Endodermal cell (in vitro differentiated cells): ENCODE measurements at places on chromosomes 7 and 10.
A peak's percentile ranks its signal among the peaks of the same experiment; 100 is the strongest.

GRCh38 chr7:104552102-104552501 lies 223.7 kb downstream of the LHFPL3 start:
- peak; percentile 89 for DNase-seq

GRCh38 chr10:72461085-72461484 lies 106.4 kb upstream of the DNAJB12 start:
- no peak for DNase-seq

DNA sequence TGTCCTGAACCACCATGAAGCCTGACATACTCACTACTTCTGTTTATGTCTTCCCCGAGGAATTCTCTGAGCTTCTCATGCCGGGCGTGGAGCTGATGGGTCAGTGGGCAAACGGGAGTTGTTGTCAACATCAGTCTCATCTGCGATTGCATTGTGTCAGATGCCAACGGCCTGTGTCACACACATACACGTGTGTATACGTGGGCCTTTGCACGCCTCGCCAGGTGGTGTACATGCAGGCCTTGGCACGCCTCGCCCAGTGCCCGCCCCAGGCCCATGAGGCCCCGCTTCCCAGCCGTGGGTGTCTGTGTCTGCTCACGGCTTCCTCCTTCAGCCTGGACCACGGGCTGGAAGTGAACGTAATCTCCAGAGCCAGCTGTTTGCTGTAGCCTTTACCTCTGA lies 7.5 kb upstream of the CSGALNACT2 start:
- DNase-seq = peak; percentile 34

GRCh38 chr7:86645225-86645608 lies 1.5 kb downstream of the GRM3 start:
- peak; percentile 66 for DNase-seq

DNA sequence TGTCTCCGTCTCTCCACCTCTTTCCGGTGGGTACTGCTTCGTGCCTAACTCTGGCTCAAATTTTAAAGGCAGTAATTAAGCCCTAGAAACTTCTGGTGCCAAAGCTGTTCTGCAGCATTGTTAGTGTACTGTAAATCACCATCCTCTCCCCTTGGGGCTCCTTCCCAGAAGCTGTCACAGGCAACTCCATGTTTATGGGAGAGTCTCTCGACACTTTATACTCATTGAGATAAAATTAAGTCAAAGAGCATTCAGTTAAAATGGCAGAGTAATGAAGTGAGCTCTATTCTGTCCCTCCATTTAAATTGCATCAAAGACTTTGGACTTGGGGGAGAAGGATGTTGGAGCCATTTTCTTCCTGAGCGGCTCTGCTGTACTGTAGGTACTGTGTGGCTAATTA lies 274.8 kb downstream of the SFMBT2 start:
- no peak for DNase-seq

- no peak for DNase-seq
Measured at GRCh38 chr7:157827045-157827862, 490.4 kb downstream of the DNAJB6 start.

DNA sequence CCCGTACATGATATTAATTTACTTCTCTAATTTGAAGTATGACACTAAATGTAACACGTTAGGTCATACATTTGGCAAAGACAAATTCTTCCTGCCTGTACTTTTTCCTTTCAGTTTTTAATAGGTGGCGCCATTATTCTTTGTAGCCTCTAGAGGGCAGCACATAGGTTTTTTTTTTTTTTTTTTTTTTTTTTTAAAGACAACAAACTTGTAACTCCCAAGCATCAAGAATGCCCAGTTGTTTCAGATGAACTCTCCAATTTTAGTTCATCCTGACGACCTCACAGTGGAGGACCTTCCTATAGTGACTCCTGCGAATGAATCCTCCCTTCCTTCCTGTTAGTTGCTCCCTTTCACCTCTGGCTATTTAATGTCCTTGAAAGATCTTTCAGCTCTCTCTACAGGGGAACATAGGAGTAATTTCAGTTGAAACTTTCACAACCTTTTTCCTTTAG lies 139.3 kb upstream of the HDAC9 start:
- DNase-seq = peak; percentile 52

DNA sequence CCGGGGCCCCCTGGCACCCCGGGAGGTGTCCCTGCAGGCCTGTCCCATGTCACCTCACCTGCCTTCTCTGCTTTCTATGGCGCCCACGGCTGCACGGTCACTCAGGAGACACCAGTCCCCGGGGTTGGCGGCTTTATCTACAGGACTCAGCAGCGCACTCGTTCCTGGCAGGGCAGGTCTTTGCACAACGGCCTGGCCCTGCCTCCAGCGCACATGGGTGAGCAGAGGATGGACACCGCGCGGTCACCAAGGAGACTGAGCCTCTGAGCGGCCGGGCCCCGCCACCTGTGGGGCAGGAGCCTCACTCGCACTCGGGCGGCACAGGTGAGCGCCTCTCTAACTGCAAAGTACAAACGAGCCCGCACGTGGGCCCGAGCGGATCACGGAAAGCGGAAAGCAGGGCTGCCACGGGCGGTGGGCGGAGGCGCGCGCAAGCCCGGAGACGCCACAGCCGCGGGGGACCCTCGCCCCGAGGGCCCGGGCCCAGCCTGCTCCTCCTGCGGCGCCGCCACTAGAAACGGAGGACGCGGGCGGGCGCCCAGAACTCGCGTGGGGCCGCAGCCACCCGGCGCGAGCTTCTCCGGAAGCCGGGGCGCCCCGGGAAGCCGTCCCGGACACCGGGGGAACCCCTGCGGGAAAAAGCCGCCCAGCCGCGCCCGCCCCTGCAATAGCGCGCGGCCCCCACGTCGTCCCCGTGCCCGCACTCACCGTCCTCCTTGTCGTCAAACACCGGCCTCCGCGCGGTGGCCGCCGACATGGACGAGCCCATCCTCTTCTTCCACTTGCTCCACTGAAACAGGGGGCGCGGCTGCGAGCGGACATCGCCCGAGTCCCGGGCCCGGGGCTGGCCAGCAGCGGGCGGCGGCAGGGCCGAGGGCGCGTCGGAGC lies 642 bp downstream of the STK32C start:
- peak; percentile 79 for DNase-seq

- peak; percentile 89 for DNase-seq
Measured at GRCh38 chr10:35770817-35771355, 128.8 kb upstream of the FZD8 start.

DNA sequence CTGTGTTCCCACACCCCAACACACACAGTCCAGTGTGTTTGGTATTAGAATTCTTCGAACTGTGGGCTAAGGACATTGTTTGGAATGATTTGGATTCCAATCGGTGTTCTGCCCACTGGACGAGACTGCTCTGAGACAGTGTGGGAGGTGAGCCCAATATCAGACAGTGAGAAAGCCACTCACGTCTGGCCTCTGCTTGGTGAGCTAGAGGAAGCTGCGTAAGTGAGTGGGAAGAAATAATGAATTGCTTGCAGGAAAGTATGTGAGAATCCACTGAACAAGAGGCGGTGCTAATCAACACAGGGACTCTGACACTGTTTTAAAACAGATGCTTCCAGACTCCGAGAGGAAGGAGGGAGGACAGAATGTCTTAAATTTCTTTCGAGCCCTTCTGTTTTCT lies 675.0 kb upstream of the ANKRD30A start:
- no peak for DNase-seq

DNA sequence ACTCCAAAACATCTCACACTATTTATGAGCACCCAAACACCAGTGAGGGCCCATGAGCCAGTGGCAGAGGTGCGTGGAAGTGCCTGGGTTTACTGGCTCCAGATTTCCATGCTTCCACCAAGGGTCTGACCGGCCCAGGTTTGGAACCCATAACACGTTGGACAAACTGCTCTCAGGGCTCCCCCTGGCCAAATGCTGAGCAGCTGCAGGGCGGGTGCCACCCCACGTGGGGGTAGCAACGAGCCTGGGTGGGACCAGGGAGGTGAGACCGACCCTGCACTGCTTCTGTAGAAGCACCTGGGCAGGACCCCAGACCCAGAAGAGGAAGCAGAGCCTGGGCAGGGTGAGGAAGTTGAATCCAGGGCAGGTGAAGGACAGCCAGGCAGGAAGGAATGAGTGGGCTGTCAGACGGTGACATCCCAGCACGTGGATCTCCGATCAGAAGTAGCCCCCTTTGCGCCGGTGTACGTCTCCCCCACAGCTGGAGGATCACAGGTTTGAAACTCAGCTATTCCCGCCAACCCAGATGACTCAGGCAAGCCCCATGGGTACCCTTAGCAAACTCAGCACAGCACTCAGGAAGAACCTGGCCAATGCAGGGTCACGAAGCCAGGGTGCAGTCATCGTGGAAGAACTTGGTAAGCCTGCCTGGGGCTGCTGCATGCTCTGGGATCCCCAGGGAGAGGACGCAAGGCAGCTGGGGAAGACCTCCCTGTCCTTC lies 100.4 kb upstream of the DDC start:
- no peak for DNase-seq

DNA sequence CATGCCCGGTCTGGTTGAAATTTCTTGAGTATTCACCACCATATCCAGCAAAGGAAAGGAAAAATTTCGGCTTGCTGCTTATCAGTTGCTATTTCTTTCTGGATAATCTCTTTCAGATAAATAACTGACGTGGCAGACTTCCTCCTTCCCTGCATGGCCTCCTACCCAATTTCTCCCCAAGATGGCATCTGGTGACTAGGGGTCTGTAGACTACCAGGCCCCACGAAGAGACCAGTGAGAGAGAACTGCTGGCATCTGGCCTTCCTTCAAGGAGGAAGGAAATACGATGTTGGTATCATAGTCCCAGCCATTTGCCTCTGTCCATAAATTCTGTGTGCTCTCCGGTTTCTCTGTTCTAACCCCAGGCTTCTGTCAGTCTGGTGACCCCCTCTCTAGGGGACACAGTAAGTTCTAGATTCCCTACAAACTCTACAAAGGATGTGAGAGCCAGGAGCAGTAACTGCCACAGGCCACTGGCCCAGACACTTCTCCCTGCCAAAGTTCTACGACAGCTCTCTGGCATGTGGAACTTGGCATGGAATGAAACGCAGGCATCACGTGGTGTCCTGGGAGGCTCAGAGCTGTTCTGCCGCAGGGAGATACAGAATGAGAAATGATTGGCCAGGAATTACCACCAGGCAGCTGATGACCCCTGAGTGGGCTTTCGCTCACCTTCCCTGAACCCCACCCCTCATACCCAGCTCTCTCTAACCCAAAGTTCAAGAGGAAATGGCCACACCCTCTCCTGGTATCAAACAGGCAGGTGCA lies 30.0 kb upstream of the MSRB2 start:
- DNase-seq = no peak

- DNase-seq = no peak
Measured at GRCh38 chr7:92698237-92698841, 108.1 kb upstream of the FAM133B start.

- no peak for DNase-seq
Measured at GRCh38 chr7:70237831-70238575, 639.7 kb downstream of the AUTS2 start.

DNA sequence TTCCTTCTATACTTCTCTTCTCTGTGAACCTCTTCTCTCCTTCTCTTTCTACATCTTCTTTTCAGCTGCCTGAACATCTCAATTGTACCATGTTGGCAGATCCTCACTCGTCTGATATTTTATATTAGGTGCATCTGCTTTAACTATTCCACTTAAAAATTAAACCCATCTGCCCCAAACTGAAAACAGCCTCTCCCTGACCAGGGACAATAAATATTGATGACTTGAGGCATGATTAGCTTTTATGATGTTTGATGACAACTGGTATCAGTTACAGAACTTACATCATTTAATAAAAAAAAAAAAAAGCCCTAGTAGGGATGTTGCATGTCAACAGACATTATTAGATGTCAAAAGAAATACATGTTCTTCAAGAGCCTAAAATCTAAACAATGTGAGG lies 79.8 kb upstream of the HABP2 start:
- DNase-seq = no peak

DNA sequence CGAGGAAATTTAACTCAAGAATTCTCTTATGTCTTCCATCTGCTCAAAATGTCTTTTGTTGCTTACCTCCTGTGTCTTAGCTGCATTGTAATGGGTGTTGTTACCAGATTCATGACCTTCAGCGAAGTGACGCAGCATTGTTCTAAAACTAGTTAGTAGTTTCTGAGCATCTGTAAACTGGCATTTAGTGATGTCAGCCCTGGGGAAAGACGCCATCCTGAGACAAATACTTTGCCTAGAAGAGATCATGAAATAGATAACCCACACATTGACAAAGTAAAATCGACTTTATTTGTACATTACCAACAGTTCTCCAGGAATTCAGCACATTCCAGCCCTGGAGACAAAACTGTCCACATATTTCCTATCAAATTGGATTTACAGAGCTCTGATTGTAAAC lies 87.8 kb downstream of the GPAM start:
- no peak for DNase-seq

GRCh38 chr7:134752006-134752760 lies 27.3 kb upstream of the CALD1 start:
- no peak for DNase-seq

GRCh38 chr10:118195729-118196128 lies 146.4 kb downstream of the FAM204A start:
- DNase-seq = no peak

- no peak for DNase-seq
Measured at GRCh38 chr7:26429168-26429567, 137.5 kb downstream of the SNX10 start.

- DNase-seq = no peak
Measured at GRCh38 chr10:35928748-35929147, 286.7 kb upstream of the FZD8 start.

DNA sequence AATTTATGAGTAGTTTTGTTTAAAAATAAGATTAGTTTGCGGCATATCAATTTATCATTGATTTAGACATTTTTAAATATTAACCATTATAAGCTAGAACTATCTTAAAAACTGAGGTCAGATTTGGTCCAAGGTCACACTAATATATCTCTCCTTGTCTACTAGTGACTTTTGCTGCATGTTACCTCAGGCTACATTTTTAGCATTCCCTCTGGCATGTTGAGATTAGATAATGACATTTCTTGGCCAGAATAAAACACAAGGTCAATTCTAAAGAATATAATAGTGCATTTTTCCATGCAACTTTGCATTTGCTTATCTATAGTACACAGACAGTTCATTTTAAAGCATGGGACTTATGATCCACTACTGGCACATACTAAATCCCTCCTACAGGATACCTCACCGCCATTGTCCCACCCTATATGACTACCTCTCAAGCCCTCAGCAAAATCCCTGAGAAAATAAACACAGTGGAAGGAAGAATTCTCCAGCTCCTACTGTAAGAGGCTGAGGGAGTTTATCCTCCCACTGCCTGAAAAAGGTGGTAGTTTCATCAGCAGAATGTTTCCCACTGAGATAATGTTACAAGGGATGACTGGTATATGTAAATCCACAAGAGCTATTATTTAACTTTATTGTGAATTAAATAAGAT lies 816.4 kb downstream of the GRM8 start:
- no peak for DNase-seq

GRCh38 chr10:27534161-27534700 lies 30.1 kb downstream of the RAB18 start:
- DNase-seq = no peak

DNA sequence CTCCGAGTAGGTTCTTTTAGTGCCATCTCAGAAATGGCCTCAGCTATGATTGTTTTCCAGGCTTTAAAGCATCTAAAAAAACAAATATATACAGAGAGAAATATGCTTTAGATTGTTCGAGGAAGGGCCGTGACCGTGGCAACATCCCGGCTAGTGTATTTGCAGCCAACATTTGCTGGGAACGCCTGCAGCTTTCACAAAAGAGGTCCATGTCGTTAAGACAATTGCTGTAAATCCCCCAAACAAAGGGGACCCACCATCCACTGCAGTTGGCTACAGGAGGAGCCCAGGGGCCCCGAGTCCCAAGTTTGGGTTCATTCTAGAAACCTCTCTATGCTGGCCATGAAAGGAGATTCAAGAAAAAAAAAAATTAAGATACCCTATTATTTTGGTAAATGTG lies 152.8 kb upstream of the TCF7L2 start:
- DNase-seq = peak; percentile 58

GRCh38 chr10:112875476-112876267 lies 74.4 kb upstream of the TCF7L2 start:
- no peak for DNase-seq

GRCh38 chr10:96292971-96293920 lies 11.0 kb upstream of the DNTT start:
- DNase-seq = peak; percentile 64
